T-helper 22 cell (primary cell): ENCODE measurements at places on chromosomes 11 and 22.
A peak's percentile ranks its signal among the peaks of the same experiment; 100 is the strongest.

- no peak for DNase-seq
Measured at GRCh38 chr11:30487200-30487898, 98.8 kb downstream of the MPPED2 start.

DNA sequence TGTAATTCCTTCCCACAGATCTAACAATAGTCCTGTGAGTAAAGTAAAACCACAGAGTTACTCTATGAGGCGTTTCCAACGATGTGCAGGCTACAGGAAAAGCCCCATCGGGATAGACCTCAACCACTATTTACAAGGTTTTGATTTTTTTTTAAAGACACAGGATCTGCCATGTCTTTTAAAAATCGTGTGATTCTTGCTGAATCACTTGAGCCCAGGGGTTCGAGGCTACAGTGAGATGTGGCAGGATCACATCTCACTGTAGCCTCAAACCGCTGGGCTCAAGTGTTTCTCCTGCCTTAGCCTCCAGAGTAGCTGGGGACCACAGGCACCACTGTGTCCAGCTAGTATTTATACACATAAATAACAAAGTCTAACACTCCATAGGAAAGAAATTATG, 7.8 kb downstream of the TAF1D start:
- no peak for DNase-seq

- DNase-seq: no peak
Measured at GRCh38 chr11:131868629-131869507, 498.5 kb downstream of the NTM start.

- DNase-seq: no peak
Measured at GRCh38 chr22:37186228-37186996, 1.6 kb downstream of the C1QTNF6 start.

- DNase-seq: no peak
Measured at GRCh38 chr11:16403851-16404250, 47.5 kb upstream of the SOX6 start.

DNA sequence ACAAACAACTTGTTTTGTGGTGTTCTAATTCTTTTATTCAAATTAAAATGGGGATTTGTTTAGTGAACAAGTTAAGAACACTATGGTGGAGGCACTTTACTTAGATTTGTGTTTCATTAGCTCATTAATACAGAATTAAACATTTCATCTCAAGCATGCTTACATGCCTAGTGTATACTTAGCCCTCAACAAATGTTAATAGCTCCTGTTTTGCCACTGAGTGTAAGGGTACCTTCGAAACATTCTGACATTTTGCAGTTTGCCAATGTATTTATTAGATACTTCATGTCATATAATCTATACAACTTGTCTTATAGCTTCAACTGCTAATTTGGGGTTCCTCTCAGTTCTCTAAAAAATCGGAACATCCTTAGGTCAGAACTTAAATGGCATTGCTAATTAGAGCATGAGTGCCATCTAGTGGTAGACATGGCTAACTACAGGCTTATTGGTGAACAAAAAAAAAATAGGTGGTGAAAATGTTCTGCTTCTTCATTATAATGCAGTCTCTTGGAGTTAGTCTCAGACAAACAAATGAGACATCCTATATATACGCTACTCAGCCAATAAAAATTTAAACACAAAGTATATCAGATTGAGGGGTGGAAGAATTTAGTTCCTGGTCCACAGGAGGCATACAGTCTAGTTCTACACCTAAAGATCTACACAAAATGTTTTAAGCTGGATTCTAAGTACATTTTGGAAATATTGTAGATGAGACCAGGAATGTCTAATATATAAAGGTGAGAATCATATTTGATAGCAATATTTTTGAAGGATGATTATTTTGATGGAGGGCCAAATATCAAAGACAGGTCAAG, 4.9 kb upstream of the CNTN5 start:
- DNase-seq: no peak

DNA sequence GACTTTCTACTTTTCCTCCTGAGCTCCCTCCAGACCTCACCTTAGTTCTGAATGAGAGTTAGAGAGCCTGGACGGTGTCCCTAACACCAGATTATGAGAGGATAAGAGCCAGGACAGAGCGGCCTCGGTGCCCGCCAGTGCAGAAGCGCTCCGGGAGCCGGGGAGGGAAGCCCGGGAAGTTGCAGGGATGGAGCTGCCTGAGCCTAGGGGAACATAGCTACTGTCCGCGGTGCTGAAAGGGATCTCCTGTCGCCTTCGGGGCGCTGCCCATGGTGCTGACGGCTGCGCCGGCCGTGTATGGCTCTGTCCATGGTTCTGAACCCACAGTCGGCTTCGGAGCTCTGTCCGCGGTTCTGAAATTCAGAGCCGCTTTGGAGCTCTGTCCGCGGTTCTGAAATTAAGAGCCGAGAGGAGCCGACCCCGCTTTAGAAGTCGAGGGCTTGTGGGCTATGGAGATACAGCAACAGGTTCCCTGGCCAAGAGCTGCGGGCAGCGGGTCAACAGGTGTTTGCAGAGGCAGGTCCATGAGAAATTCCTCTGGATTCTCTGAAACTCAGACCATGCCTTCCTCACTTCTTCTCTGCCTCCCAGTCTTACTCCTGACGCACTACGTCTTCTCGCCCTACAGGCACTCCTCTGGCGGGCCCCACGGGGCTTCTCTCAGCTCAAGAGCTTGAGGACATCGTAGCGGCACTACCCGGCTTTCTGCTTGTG, 814 bp downstream of the NPAS4 start:
- peak; percentile 66 for DNase-seq

- DNase-seq: no peak
Measured at GRCh38 chr11:8932564-8933180, at the start of gene C11orf16. C11orf16 (minus strand) TSS chr11:8932947; CDS start chr11:8932308, 639 bp downstream.

DNA sequence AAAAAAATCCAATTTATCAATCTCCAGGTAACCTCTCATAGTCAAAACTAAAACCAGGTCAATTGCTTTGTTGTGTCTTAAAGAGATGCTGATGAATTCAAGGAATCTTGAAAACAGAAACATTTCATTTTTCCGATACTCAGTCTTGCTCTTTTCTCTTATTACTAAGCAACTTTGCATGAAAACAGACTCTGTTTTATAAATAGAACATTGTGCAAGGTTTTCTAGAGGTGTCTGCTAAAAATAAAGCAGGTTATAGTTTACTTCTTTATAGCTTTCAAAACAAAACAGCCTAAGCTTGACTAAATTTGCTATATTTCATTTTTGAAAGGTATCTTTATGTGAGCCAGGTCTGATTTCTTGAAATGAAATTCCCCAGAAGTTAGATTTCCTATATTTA, 109.3 kb downstream of the ARL14EP start:
- DNase-seq: no peak

- DNase-seq: no peak
Measured at GRCh38 chr22:32552521-32552920, 77.9 kb downstream of the FBXO7 start.

DNA sequence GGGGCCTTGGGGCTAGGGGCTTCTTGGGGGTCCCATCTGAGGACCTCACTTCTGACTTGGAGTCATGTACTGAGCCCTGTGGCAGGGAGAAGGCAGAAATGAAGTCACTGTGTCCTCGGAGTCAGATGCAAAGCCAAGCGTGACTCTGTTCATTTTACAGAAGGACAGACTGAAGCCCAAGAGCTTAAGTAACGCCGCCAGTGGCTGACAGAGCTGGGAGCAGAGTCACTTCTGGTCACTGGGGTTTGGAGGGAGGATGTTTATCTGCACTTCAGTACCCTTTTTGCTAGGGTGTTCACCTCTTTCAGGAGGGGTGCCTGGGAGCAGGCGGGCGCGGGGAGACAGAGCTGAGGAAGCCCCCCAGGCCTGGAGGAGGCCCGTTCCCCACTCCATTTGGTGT, 10.7 kb downstream of the CD6 start:
- no peak for DNase-seq

DNA sequence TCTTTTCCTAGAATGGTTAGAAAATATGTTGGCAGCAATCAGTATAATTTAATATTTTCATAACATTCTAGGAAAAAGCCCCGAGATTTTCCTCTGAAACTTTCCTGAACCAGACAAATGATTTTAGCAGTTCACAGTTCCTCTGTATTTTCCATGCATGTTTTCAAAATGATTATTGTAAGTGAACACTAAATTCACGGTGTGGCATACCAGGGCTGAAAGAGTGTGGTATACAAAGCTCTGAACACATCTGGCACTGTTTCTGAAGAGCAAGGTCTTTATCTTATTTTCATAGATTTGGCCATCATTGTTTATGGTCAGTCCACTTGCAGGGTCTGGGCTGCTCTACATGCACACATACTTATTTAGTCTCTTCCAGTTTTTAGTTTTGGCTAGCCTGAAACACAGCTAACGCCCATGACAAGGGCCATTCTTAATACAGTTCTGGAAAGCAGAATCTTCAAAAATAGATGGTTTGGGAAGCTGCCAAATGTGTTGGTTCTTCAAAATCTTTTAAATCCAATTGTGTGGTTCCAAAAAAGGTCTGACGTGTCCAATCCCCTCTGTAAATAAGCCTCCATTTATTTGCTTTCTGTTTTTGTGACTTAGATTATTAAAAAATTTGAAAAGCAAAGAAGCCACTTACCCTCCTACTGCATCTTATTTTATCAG, 7.9 kb upstream of the GAB2 start:
- no peak for DNase-seq

- no peak for DNase-seq
Measured at GRCh38 chr11:72038491-72038890, 39.8 kb downstream of the IL18BP start.

DNA sequence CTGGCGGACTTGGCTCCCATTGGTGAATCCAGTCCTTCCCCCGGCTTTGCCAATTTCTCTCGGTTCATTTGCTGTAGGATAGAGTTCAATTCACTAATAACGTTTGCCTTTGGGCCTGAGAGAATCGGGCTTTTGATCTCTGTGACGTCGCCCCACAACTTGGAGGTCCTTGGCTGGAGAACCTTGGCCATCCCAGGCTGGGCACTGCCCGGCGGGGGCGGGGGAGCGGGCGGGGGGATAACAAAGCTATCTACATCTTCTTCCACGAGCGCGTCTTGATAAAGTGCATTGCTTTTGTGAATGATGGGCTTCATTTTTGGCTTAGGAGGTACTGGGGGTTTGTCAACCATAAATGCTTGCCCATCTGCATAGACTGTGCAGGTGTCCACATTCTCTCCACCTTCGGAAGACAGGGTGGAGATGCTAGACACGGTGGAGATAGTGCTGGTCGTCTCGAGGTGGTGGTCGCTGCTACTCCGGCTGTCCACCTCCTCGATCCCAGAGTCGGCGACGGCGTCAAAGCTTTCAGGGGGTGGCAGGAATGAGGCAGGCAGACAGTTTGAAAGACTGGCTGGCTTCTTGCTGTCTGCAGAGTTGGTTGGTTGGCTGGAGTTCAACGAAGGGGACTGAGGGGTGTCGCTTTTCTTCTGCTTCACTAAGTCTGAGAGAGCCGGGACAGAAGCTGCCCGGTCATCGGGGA, 87.1 kb downstream of the CTTN start:
- no peak for DNase-seq

DNA sequence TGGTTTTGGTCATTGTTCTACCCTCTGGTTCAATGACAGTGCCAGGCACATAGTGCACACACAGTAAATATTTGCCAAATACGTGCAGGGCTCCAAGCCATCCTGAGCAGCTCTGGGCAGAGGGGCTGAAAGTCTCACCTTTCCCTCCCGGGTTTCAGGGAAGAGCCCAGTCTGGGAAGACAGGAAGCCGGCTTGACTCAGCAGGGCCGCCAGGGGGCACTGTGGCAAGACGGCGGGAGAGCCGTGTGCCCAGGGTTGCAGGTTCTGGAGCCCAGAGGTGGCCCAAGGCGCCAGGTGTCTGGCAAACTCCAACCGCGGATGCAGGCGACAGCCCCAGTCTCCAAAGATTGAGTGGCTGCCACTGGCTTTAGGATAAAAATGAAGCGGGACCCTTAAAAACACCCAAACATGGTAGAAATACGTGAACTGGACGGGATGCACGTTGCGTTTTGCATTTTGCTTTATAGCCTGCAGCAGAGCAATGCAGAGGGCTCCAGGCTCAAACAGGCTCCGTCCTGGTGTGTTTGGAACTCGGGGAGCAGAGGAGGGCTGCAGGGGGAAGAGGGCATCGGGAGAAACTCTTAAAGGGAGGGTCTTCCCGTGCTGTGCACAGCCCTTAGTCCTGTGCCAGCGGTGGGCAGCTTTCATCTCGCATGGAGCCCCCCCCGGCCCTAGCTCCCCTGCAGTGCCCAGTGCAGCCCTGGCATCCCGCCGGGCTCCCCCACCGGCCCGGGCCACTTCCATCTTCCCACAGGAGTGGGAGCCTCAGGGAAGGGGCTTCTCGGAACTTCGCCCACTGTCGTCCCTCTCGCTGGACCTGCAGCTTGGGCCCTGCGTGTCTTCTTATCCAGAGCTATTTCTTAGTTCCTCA, 10.7 kb downstream of the KRTAP5-5 start:
- DNase-seq: no peak

- DNase-seq: no peak
Measured at GRCh38 chr11:132751516-132752250, 780.6 kb downstream of the OPCML start.

GRCh38 chr11:69511358-69512055, 30.0 kb downstream of the LINC01488 start:
- no peak for DNase-seq

GRCh38 chr11:34890812-34891211, 25.4 kb downstream of the APIP start:
- no peak for DNase-seq
